ENCODE measurements at places on chromosomes 7 and 10.
A peak's percentile ranks its signal among the peaks of the same experiment; 100 is the strongest.

DNA sequence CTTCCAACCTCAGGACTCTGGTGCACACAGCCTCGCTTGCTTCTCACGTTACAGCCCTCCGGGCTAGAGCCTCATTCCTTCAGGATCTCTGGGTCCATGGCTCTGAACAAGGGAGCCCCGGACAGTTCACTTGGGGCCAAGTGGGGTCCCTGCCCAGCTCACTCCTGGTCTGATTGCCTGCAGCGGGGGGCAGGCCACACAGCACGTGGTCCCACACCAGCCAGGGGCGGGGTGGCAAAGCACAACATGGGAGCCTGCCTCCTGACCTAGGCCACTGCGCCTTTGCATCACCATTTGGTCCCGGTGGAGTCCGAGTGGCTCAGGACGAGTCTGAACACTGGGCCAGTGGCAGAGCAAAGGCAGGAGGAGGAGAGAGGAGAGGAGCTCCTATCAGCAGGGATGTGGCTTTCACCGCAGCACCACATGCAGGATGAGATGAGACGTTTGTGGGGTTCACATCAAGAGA is 13.4 kb upstream of the CRYGN start:
- H3K27ac ChIP-seq, result no peak overlapping the region
- H3K4me1 ChIP-seq, result peaks cover 5% of the 10 kb centered on the region
- no peaks in the 10 kb centered on the region for H3K27me3 ChIP-seq
- DNase-seq, result no peak
- no peaks in the 10 kb centered on the region for H3K36me3 ChIP-seq
- no peak overlapping the region for H3K4me3 ChIP-seq

DNA sequence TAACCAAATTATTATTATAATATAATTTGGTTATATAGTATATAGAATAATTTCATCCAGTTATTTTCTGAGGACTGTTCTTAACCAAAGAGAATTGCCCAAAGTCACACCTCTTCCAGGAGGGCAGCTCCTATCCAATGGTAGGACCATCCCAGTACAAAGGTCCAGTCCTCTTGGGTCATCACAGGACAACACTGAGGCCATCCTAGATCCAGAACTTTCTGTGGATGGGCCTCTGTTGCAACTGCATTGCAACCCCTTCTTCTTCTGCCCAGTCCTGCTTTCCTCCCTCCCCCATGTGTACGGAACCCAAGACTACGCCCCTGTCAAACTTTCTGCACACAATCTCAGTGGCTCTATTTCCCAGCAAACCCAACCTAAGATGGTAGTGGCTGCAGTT is 5.4 kb upstream of the HABP2 start:
- H3K4me1 ChIP-seq, result no peaks in the 10 kb centered on the region
- H3K27ac ChIP-seq, result no peak overlapping the region
- H3K4me3 ChIP-seq, result no peak overlapping the region
- no peak for DNase-seq

DNA sequence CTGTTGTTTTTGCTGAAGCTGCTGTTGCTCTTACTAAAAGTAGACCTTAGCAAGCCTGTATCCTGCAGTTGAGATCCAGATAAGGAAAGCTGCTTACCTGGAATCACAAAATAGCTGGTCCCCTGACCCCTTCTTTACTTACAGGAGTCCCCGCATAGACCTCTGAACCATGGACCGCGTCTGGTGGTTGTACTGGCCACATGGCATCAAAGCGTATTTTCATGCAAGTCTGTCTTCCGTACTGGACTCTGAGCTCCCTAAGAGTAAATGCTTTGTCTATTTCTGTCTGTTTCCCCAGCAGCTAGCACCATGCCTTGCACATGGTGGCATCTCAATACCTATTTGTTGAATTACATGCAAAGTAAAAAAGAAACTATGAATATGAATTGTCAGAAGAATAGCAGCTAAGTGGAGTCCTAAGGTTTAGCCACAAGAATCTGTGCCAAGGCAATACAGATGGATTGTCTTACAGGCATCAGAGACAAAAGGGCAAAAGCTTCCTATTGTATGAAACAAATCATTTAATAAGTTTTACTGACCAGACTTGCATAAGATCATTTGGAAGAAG is 159.2 kb downstream of the PAXIP1 start:
- H3K4me3 ChIP-seq, result no peak overlapping the region
- no peak overlapping the region for H3K27ac ChIP-seq
- no peaks in the 10 kb centered on the region for H3K4me1 ChIP-seq
- DNase-seq, result no peak

DNA sequence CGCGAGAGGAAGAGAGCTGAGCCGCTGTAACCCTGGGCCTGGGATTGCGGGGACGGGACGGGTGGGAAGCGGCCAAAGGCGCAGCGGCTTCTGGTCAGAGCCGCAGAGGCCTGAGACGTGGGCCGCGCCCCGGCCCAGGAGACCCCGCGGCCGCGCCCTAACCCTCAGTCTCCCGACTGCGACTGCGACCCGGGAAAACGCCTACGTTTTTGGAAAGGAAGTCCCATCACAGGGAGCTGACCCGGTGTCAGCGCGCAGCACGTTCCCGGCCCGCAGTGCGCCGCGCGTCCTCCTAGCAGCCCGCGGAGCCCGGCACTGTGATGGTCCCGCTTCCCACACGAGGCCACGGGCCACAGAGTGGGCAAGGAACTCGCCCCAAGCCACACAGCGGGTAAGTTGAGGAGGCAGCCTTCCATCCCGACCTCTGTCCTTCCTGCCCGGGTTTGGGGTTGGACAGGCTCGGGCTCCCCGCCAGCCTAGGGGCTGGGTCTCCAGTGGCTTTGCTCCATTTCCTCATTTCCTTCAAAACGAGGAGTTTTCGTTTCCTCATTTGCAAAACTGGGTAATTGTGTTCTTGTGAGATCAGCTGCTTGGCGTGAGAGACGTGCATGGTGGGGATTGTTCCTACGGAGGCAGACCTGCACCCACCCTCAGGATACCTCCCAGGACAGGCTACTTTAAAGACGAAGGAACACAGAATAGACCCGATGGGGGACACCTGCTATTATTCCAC is 1.2 kb downstream of the GPNMB start:
- H3K27me3 ChIP-seq, result 0 out of 2 replicates have a peak, but pooled peaks cover 6% of the 10 kb centered on the region
- no peak overlapping the region for H3K27ac ChIP-seq
- H3K4me1 ChIP-seq, result no peaks in the 10 kb centered on the region
- no peak for DNase-seq
- H3K36me3 ChIP-seq, result no peaks in the 10 kb centered on the region

GRCh38 chr7:12518920-12519681 is 51.4 kb upstream of the SCIN start:
- no peak overlapping the region for H3K4me3 ChIP-seq
- H3K4me1 ChIP-seq, result no peaks in the 10 kb centered on the region
- no peaks in the 10 kb centered on the region for H3K36me3 ChIP-seq

- no peaks in the 10 kb centered on the region for H3K36me3 ChIP-seq
- DNase-seq, result no peak
- H3K4me3 ChIP-seq, result no peak overlapping the region
- no peaks in the 10 kb centered on the region for H3K4me1 ChIP-seq
- no peak overlapping the region for H3K27ac ChIP-seq
These were observed 66.2 kb downstream of the LOXL4 start for GRCh38 chr10:98201760-98202159.

DNA sequence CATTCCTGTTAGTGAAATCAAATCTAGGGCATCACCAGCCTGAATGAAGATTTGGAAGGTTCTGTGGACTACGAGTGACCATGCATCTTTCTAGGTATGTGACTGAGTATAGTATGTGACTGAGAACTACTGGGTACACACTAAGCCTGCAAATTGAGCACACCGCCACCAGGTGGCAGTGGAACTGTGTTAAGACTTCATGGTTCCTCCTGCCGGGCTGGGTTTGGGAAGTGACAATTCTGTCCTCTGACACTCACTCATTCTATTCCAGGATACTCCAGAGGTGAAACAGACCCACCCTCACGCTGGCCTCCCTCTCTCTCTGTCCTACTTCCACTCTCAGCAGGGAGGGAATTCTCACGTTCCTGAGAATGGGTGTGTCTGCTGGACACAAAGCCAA is 84.0 kb upstream of the TMEM248 start:
- H3K27ac ChIP-seq, result no peak overlapping the region
- H3K4me1 ChIP-seq, result no peaks in the 10 kb centered on the region
- H3K27me3 ChIP-seq, result no peaks in the 10 kb centered on the region
- no peak for DNase-seq
- no peaks in the 10 kb centered on the region for H3K36me3 ChIP-seq

DNA sequence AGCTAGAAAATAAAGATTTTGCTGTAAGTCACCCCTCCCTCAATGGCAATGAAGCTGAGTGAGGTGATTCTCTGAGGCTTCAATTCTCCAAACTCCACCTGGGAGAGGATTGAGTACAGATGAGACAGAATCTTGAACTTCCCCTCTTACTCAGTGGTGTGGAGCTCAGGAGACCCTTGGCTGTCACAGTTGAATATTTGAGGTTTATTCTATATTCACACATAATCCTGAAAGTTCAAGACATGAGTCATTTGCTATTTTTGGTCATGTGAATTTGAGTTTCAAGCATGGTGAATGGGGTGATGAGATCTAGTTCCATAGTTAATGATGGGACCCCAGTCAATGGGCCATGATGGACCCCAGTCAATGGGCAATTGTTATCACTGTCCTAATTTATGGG is 13.9 kb upstream of the TECTB start:
- no peak for DNase-seq
- no peak overlapping the region for H3K4me3 ChIP-seq
- no peak overlapping the region for H3K27ac ChIP-seq
- no peaks in the 10 kb centered on the region for H3K27me3 ChIP-seq
- H3K4me1 ChIP-seq, result no peaks in the 10 kb centered on the region

GRCh38 chr10:58322072-58322834 is 12.6 kb upstream of the UBE2D1 start:
- no peaks in the 10 kb centered on the region for H3K4me1 ChIP-seq
- no peaks in the 10 kb centered on the region for H3K36me3 ChIP-seq
- no peak overlapping the region for H3K27ac ChIP-seq
- no peaks in the 10 kb centered on the region for H3K27me3 ChIP-seq
- DNase-seq, result no peak

DNA sequence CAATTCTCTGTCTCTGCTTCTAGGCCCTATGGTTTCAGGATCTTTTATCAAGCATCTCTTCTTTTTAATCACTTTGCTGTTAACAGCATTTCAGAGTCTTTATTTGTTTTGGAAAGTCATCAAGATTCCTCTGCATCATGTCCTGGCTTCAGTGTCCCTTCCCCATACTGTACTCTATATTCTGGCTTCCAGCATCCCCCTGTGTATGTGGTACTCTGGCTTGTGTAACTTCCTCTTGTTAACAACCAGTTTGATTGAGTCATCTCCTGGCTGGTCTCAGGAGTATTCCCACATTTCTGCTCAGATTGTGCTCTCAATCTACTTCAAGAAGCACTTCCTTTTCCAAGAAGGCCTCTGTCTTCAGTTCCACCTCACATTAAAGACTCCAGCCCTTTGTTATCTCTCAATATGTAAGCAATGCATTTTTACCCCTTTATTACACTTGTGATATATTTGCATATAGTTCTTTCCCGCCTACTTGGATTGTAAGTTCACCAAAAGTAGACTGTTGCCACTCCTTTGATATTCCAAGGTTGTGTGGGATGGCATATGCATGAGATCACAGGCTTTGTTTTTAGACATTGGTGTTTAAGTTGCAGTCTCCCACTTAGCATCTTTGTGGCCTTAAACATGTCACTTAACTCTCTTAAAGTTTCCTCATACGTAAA is 15.1 kb upstream of the ATE1 start:
- DNase-seq, result no peak
- H3K27me3 ChIP-seq, result no peaks in the 10 kb centered on the region
- no peaks in the 10 kb centered on the region for H3K36me3 ChIP-seq

GRCh38 chr10:116469437-116469836 is 41.8 kb downstream of the PNLIPRP3 start:
- H3K4me1 ChIP-seq, result no peaks in the 10 kb centered on the region
- no peaks in the 10 kb centered on the region for H3K27me3 ChIP-seq
- no peak overlapping the region for H3K27ac ChIP-seq

GRCh38 chr7:76381814-76382213 is 23.0 kb upstream of the YWHAG start:
- H3K4me1 ChIP-seq, result peaks cover 19% of the 10 kb centered on the region
- H3K27me3 ChIP-seq, result no peaks in the 10 kb centered on the region
- H3K27ac ChIP-seq, result no peak overlapping the region
- H3K36me3 ChIP-seq, result no peaks in the 10 kb centered on the region
- DNase-seq, result no peak

- H3K4me3 ChIP-seq, result peak overlapping the region; percentile 36
- H3K4me1 ChIP-seq, result peaks cover 19% of the 10 kb centered on the region
- H3K36me3 ChIP-seq, result no peaks in the 10 kb centered on the region
- DNase-seq, result peak; percentile 68
- no peaks in the 10 kb centered on the region for H3K27me3 ChIP-seq
- H3K27ac ChIP-seq, result peak overlapping the region; percentile 61
These were observed 275.4 kb downstream of the PARD3 start for GRCh38 chr10:34539533-34540315.
